ENCODE measurements at places on chromosomes 4 and X.

DNA sequence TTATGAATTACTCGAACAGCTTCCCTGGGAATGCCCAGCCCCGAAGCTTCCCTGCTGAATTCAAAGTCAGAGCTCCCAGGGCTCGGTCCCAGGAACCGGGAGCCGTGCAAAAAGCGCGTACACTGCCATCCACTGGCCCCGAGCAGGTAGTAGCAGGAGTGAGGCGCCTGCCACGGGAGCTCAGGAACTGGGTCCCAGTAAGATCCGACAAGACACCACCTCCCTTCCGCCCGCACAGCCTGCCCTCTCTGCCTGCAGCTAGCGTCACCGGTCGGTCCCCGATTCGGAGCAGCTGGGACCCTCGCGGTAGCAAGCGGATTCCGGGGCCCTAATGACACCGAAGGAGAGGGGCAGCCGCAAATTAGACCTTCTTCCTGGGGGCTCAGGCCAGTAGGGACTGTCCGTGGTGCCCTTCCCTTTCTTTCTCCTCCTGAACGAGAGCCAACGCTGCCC lies 1.2 kb downstream of the CORIN start:
- no peak for DNase-seq

- DNase-seq, result no peak
Observed at GRCh38 chr4:91916219-91916618, 387.5 kb upstream of the GRID2 start.

GRCh38 chr4:122083989-122084388 lies 68.1 kb upstream of the BLTP1 start:
- DNase-seq, result no peak

DNA sequence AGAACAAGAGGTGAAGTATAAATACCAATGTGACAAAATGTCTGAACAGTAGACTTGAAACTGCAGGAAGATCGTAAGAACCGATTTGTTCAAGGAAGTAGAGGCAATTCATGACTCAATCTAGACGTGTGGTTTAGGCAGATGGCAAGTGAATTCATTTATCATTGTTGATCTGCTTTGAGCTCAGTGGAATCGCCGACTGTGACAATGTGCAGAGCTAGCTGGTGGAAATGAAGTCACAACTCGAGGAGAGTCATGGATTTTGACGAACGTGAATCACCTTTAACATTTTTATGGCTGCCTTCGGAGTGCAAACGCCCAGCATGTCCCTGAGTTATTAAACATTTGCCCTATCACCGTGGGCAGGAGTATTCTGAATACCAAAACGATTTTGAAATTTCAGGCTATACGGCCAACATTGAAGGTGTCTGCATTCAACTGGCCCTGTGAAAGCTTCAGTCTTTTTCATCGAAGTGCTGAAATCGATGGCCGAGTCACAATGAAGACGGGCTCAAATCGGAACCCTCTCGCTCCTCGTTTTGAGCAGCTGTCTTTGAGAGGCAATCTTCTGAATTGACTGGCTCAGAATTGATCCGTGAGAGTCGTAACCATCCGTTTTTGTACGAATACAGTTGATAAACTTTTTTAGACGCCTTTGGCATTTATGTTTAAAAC lies 689 bp upstream of the OGT start:
- DNase-seq, result peak; percentile 35
